ENCODE measurements at places on chromosomes 4 and X.

DNA sequence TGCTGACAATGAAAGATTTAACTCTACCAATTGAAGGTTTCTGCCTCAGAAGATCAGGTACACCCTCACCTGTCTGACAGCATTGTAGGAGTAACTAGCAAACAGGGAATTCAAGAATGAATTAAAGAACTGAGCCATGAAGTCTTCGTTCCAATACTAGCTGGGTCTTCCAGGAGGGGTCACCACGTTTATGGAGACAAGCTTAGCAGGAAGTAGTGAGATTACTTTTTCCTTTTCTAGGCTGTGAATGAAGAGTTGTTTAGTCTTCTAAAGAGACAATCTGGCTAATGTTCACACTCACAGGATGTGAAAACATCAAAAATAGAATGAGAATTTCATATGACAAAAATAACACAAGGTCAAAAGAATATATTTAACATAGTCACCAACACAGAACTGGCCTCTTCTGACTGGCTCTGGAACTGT, 54.9 kb downstream of the REELD1 start:
- DNase-seq = no peak

DNA sequence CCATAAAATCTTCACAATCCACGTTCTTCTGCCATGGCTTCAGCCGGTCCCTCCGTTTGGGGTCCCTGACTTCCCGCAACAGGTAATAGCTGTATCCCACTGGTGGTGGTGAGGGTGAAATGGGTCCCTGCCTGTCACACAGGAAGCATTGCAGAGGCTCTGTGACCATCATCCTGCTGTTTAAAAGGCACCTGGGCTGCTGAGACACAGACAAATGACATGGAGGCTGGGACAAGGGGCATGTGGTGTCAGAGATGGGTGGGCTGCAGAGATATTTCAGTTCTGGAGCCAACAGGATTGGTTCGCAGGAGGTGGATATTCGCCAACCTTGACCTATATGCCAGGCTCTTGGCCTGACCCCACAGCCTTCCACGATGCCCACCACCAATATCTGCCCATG, 82.1 kb downstream of the JAKMIP1 start:
- DNase-seq = no peak

GRCh38 chr4:94650690-94651089, 107.1 kb upstream of the BMPR1B start:
- no peak for DNase-seq

- DNase-seq = no peak
Observed at GRCh38 chr4:156378033-156378665, 424.5 kb upstream of the CTSO start.

DNA sequence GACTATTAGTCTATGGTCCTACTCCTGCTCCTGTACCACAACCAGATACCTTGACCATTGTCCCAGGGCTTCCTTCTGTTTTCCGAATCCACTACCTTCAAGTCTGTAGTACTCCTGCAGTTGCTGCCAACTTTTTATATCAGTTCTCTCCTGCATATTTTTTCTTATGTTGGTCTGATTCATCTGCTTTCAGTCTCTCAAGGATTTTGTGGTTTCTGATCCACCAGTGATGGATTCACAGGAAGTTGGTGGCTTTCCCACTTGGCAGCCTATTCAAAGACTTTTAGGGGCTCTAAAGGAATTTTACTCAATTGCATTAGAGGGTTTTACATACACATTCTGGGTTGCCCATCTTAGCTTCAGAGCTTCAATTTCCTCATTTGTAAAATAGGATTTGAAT, 23.6 kb downstream of the KIF4A start:
- DNase-seq = no peak

DNA sequence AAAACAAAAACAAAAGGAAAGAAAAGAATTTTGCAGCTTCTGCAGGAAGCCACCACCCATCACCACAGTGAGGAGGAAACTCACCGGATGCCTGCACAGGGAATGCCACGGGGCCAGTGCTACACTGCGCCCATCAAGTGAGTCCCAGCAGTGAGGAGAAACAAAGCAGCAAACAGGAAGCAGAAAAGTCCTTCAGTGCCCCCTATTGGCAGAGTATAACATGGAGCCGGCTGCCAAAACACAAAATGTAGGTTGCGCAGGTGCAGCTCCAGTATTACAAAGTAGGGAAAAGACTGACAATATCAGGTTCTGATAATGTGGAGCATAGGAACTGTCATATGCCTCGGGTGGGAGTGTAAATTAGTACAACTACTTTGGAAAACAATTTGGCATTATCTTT, 23.3 kb upstream of the SCML2 start:
- DNase-seq = no peak

DNA sequence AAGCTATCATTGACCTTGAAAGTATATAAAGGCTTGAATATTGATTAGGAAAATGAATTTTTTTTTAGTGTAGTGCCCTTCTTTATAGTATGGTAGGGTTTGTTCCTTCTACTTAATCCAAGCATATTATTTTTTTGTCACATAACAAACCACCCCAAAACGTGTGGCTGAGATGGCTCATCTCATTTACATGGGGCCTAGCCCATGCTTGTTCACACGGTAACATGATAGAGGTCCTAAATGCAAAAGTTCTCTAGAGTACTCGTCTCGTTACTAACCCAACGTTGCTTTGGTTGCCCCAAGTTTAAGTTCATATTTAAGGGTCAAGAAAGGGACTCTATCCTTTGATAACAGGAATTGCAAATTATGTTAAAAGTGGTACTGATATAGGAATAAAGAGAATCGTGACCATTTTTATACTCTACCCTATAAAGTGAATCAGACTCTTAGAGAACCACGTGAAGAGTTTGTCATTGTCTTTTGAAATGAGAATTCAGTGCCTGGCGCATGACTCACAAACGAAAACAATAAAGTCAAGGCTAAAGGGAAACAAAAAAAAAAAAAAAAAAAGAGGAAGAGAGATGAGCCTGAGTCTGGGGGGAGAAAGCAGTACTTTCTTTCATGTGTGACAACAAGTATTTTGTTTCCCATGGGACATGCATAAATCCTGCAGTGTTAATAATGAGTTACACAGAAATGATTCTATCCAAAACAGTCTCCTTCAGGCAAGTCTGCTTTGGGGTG, 402.8 kb upstream of the NWD2 start:
- DNase-seq = no peak

- no peak for DNase-seq
Observed at GRCh38 chr4:4668355-4669210, 126.7 kb upstream of the STX18 start.

DNA sequence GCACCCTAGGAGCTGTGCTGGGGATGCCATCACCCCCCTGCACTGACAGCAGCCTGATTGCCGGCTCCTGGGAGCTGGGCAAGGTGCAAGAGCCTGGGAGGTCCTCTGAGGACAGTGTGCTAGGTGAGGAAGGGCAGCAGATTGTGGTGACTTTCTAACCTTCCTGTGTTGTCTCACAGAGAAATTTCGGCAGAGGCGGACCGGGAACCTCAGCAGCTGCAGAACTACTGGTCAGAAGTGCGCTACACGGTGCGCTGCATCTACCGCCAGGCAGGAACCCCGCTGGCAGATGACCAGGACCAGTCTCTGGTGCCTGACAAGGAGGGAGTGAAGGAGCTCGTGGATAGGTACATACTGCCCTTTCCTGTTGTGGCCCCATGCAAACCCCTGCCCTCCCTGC, 89.8 kb downstream of the FAM193A start:
- DNase-seq = no peak

DNA sequence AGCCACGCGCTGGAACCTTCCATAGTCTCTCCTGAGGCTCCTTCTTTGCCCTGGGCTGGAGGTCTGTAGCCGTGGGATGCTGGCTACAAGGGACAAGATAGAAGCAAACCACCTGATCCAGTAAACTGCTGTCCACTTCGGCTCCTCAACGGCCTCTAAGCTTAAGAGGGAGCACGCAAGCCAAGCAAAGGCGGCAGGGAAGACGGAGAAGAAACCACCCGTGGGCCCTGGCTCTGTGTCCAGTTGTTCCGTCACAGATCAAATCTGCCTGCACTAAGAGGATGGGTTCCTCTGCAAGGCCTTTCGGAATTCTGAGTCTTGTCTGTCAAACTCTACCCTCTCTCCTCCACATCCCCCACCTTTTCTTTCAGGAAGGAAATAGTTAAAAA, 401 bp upstream of the EDNRA start:
- no peak for DNase-seq

DNA sequence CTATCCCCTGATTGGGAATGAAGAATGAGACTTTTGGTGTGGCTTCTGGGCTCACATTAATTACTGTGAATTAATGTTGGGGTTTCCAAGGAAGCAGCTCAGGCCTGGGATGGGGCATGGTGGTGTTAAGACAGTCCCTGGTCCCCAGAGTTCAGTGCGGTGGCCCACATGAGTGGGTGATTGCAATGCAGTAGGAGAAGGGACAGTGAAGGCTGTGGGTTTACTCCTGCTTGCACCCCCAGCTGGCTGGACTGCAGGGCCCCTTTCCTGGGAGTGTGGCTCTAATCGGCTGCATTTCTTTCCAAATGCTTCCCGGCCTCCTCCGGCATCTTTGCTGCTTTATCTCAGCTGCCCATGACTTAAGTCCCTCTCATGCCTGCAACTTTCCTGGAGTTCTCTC, 28.2 kb upstream of the GPR78 start:
- no peak for DNase-seq

DNA sequence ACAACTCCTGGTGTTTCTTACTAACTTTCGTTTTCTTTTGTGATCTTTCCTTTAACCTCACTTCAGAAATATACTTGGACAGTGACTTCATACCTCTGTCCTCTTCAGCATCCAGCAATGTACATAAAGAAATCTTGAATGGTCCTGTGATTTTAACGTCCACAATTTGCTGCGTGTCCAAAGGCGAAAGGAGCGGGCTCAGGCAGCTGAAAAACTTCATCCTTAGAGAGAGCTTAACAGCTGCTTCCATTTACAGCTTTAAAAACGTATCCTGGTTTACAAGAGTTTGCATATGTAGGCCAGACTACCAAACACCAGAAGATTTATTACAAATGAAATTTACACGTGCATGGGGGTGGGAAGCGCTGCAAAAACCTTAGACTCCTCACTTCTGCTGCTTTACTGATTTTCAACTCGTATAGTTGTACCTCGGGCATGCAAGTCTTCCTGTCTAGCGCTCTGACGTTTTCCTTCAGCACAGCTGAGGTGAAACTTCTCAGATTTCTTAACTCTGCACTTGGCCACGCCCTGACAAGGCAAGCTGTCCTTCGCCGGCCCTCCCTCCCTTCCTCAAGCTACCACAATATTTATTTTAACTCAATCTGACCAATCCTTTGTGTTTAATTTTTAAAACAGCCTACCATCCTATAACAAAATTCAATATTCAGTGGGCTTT, 406.4 kb downstream of the FAM47A start:
- DNase-seq = no peak

DNA sequence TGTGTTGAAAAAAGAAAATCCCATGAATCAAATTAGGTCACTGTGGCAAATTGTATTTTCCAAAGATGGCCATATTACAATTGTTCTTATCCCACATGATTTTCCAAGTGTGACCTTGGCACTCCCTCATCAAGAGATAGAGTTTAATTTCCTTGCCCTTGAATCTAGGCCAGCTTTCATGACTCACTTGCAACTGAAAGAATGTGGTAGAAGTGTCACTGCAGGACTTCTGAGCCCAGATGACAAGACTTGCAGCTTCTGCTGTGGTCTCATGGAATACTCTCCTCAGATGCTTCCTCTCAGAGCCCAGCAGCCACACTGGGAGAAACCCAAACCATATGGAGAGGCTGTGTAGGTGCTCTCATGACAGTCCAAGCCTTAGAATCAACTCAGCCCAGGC, 139.0 kb downstream of the ADAMTS3 start:
- no peak for DNase-seq

DNA sequence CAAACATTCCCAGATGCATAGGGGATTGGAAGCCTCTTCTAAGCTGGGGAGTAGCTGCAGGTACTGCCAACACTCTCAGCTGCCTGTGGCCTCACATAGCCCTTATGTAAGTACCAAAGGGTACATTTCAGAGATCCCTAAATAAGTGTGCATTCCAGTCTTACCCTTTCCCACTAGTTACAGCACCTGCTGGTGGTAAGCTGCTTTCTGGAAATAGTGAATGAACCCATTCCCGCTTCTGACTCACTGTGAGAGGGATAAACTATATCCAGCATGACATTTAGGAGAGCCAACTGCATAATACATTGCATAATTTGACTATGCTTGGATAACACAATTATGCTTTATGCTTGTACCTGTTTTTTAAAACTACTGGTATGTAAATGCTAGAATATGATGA, 149.0 kb downstream of the FAM13A start:
- no peak for DNase-seq

DNA sequence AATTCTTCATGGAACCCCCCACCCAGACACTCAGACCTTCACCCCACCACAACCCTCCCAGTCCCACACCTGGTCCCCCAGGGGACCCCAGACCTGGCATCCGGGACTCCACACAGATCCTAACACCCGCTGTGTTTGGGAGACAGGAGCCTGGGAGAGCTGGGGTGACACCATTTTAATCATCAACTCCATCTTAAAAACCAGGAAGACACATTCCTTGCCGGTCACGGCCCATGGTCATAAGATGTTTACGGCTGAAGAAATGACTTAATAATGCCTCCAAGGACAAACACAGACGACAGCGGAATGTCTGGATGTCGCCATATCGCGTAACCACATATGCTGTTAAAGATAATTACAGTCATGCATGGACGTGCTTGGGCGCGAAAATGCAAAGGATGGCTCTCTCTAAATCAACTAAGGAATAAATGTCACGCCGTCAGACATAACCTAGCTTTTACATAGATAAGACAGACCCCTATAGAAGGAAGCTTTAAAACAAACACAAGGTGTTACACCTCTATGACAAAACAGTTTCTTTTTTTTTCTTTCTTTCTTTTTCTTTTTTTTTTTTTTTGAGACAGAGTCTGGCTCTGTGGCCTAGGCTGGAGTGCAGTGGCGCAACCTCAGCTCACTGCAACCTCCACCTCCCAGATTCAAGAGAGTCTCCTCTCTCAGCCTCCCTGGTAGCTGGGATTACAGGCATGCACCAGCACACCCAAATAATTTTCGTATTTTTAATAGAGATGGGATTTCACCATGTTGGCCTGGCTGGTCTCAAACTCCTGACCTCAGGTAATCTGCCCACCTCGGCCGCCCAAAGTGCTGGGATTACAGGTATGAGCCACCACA, 2.1 kb upstream of the DHRSX start:
- no peak for DNase-seq

- DNase-seq = no peak
Observed at GRCh38 chr4:58636381-58636780, 1526.2 kb upstream of the IGFBP7 start.

Measured in putamen (tissue), 1 donor.